Upper lobe of left lung (tissue), 6 donors: ENCODE measurements at places on chromosomes 6 and 20.

DNA sequence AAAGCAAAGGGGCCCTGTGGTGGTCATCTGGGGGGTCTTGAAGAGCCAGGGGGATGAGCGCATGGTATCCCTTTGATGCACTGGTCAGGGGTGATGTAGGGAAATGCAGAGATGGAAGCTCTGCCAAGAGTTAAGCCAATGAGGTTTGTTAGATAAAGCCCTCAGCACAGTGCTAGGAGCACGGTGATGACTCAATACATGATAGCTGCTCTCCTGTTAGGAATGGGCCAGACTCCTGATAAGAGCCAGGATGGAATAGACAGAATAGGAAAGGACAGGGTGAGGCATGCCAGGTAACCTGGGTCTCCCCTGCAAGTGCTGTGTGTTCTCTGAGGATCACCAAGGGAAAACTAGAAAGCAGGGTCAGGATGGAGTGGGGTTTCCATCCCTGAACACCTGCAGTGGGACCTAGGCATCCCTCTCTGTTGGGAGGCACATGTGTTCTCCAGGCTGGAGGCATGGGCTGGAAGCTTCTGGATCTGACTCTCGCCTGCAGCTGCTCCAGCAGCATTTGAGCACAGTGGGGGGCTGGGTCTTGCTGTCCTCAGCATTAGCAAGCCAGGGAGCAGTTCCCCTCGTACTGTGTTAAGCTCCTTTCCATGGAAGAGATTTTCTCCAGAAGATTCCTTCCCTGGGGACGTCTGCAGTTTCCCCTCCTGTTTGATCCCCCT lies 71.8 kb upstream of the TIAM2 start:
- DNase-seq, result no peak

DNA sequence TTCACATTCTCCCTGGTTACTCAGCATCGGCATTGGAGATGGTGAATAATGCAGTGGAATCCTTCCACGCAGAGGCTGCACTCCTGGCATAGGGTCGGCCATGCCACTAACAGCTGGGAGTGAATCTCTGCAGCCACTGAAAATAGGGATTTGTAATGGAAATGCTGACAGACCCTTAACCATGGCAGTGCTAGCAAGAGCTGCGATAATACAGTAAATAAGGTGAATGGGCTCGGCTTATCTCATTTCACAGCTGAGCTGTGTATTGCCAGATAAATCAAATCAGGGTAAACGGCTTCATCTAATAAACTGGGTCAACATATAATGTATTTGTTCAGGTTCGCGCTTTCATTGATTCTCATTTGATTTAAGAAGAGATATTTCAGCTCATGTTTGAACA lies 156.8 kb downstream of the SLC35B3 start:
- DNase-seq, result no peak

DNA sequence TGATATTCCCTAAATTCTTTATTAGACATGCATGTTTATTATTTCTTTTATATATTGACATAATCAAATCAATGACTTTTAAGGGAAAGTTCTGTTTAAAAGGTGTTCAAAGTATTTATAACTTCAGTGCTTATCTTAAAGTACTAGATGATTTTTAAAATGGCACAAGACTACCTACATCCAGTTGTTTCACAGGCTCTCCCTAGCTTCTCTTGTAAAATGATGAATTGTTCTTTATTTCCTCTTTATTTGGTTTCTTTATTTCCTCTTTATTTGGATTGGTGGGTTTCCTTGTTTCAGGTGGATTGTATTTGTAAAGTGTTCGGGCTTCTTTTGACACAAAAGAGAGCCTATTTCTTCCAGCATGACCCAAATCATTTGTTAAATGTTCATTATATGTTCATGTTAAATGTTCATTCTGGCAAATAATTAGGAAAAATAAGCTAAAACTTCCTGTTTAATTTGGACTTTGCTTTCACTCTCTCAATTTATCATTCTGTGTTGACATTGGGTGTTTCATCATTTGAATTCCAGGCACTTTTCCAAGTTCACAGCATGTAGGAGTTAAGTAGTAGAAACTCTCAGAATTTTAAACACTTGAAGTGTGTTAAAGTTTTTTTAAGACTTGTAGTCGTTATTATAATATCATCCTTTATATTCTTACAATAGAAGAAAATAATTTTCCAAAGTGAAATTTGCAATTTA lies 24.6 kb downstream of the MLIP start:
- no peak for DNase-seq

DNA sequence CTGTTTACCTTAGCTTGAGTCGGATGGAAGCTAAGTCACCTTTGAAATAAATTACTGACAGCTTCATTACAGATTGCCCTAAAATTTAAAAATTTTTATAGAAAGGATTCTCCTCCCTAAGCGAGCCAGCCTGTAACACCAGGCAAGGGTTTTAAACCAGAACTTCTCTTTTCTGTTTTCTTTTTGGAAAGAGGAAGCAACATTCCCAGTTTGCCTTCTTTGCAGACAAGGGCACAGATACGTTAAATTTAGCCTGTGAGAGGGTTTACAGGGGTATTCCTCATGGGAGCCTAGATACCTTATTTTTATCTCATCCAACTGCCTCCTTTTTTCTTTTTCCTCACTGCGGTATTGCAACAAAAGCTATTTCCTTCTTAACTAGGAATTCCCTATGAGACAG lies 45.0 kb downstream of the GNAS start:
- DNase-seq, result no peak

DNA sequence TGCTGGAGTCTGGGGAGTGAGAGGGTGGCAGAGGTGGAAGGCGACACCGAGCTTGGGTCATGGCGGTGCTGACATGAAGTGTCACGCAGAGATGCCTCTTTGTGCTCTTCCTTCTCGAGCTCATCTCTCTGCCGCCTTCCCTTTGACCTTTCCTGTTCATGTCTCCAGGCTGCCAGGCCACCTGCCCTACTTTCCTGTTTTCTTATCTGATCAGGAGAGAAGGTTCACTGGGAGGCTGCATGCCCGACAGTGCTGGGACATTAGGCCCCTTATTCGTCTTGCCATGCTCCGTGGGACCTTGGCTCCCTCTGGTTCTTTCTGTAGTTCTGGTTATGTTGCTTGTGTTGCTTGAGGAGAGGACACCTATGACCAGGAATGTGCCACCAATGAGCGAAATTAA lies 33.2 kb downstream of the CST8 start:
- no peak for DNase-seq

DNA sequence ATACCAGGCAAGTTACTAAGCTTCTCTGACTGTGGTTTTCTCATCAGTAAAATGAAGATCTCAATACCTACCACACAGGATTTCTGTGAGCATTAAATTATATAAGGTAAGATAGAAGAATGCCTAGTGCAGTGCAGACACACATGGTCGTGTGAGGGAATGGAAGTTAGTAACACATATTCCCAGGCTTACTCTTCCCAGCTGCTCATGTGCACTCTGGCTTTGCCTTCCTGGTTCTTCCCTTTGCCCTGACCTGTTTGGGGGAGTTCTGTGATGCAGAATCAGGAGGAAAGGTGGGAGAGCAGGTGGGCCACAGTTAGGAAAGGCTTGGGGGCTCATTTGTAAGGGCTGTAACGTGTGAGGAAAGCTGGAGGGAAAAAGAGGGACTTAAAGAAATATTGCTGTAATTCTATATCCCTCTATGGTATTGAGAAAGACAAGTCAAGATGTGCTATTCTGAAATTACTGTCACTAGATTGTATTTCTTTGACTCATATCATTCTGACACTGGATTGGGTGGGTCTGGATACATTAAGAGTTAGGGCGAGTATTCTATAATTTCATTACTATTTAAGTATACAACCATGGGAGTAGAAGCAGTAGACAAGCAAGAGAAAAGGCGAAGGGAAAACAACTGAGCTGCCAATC lies 47.7 kb downstream of the FYN start:
- no peak for DNase-seq

GRCh38 chr6:33607784-33608161 lies 13.3 kb upstream of the ITPR3 start:
- peak; percentile 60 for DNase-seq

GRCh38 chr20:44664131-44664530 lies 12.6 kb upstream of the ADA start:
- no peak for DNase-seq

GRCh38 chr6:71482742-71483141 lies 194.1 kb downstream of the OGFRL1 start:
- no peak for DNase-seq

GRCh38 chr6:161349886-161350285 lies 76.0 kb upstream of the AGPAT4 start:
- DNase-seq, result no peak

DNA sequence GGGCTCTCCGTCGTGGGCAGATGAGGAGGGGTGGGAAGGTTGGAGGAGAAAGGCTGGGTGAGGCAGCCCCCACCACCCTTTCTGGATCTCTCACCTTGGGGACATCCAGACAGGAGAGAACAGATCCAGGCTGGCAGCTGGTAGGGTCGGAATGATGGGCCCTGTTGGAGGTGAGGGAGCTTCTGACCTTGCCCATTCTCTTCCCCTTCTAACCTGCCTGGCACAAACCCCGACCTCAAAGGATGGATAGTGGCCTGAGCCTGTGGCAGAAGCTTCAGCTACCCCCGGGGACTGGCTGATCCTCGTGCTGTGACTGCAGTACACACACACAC lies 6.0 kb upstream of the NPBWR2 start:
- peak; percentile 10 for DNase-seq

- DNase-seq, result no peak
Observed at GRCh38 chr6:7058250-7058923, 49.4 kb upstream of the RREB1 start.

GRCh38 chr20:6954219-6954618 lies 186.7 kb downstream of the BMP2 start:
- DNase-seq, result no peak

DNA sequence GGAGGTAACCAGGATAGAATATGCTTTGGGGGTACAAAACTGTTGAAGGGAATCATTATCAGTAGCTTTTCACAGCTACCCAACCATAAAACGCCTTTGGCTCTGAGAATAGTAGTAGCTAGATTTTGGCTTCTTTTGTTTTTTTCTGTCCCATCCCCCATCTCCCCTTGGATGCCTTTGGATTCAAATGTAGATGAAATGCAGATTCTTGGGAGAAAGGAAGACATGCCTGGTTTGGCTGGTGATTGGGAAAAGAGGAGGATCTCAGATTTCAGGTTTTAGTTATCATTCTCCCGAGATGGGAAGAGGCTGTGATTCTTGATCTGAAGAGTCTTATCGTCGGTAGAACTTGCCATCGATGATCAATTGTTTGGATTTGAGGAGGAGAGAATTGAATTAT lies 3.5 kb upstream of the CDYL start:
- DNase-seq, result no peak

DNA sequence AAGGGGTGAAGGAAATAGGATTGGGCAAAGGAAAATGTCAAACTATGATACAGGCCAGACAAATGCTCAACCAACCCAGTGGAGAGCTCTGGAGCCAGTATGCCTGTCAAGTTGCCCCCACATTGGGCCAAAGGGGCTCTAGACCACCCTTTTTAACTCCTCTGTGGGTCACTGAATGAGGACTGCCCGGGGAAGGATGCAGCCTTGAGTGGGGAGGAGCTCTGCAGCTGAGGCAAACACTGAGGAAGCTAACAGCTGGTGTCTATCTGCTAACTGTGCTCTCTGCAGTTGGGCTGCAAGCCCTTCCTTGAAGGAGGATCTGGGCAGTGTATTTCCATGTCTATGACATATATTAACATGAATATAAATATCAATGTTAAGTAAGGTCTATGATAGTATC lies 98.4 kb upstream of the PRSS16 start:
- DNase-seq, result no peak

DNA sequence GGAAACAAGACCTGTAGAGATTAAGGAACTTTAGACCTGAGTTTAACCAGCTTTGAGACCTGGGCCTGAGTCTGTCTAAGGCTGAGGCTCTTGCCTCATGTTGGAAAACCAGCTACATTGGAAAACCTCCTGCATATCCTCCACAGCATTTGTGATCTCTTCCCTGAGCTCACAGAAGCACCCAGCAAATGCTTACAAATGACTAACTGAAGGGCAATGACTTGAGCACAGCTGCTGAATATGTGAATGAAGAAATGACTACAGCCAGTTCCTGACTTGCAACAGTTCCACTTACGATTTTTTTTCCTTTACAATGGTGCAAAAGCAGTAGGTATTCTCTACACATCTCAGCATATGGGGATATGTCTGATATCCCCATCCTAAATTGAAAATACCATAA lies 112.4 kb upstream of the RREB1 start:
- no peak for DNase-seq

- no peak for DNase-seq
Observed at GRCh38 chr6:38143191-38144150, 323.9 kb downstream of the ZFAND3 start.

GRCh38 chr20:47677635-47678453 lies 107.4 kb downstream of the SULF2 start:
- peak; percentile 54 for DNase-seq

DNA sequence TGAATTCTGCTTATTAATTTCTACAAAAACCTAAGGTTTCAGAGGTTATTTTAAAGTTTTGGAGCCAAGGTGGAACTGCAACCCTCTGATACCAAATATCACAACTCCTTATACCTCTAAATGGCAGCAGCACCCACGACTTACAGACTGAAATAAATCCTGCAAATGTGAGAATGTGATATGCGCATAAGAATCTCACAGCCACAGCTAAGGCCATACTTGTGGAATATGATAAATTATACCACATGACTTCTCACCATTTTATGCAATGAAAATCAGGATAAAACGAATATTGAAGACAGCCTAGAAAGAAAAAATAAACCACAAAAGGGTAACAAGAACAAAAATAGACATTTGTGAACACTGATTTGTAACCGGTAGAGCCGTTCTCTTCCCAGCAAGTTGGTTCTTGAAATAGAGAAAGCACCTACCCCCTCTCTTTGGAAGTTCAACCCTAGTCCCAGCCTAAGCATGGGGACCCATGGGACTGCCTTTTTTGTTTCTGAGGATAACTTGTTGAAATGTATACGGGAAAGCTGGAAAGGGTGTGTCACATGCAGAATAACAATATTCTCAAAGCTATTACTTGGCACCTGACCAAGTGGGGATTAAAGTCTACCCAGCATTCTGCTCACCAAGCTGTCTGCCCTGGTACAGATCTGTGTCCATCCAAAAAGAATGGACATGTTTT lies 47.1 kb upstream of the MCM9 start:
- no peak for DNase-seq

GRCh38 chr6:135439549-135439948 lies 58.0 kb downstream of the AHI1 start:
- no peak for DNase-seq

DNA sequence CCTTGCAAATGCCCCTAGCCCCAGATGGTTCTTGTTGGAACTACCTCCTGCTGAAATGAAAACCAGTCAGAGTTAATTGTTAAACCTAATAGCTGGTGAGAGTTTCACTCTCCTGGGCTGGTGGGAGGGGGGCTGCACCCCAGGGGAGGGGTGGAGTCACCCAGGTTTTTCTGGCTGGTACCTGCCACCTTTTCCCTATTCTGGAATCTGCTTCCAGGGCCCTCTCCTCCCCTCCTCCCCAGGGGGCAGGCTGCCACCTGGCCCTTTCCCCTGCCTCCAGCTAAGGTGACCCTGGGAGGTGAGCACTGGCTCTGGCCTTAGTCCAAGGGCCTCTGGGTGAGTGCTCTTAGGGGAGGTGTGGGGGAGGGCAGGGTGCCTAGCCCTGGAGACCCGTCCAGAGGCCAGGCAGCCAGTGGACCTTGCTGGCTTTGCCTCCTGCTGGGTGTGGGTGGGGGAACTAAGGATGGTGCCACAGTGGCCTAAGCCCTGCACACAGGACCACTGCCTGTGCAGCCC lies 48.8 kb upstream of the EPB41L1 start:
- DNase-seq, result peak; percentile 76
